LHCN-M2 (cell line): ENCODE measurements at places on chromosomes 6 and 20. TPM values are rescaled to one million over a fixed set of nuclear protein-coding genes. Genes with fewer than 3 reads are reported as not detected.

- no peak for DNase-seq
Observed at GRCh38 chr6:90160013-90160412, 136.6 kb downstream of the BACH2 start.

Gene TMEM244
- 0.52 and 2.2 TPM in 2 replicates for total RNA-seq

Gene BPI
- not detected in 2 replicates for total RNA-seq

Gene TRIM10
- total RNA-seq, result not detected in 2 replicates

Gene SEMG1
- not detected in 2 replicates for total RNA-seq

- DNase-seq, result no peak
Observed at GRCh38 chr20:58497724-58498469, 17.3 kb downstream of the APCDD1L start.

- DNase-seq, result no peak
Observed at GRCh38 chr6:153624528-153624927, 414.5 kb upstream of the OPRM1 start.

- no peak for DNase-seq
Observed at GRCh38 chr6:18023891-18024290, 36.5 kb upstream of the KIF13A start.

GRCh38 chr20:1992359-1993110 is 1.3 kb downstream of the PDYN start:
- DNase-seq, result no peak

DNA sequence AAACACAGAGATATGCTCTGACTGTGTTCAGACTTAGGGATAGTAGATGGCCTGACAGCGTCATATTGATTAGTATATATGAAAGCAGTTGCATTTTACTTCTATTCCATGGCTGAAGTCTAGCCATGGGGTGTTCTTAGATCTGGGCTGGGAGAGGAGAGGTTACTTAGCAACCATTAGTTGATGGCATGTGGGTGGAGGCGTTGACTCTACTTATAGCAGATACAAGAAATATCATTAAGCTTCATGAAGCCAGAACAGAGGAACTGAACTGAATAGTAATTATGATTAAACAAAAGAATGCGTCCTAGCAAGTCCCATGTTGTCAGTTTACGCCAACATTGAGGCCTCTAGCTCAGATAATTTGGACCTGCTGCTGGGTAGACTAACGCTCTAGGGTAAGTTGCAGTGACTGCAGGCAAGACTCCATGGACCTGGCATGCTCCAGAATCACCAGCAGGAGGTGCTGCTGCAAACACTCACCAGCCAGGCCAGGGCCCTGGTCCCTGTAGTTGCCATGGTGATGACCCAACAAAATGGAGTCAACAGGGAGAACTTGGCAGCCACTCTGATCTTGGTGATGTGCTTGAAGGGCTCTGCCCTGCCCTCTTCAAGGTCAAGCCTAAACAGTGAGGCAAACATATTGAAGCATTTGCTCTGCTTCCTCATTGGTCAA is 477.3 kb downstream of the PREX1 start:
- DNase-seq, result peak; percentile 15

Gene SLC32A1
- not detected in 2 replicates for total RNA-seq

Gene RHAG
- total RNA-seq, result not detected in 2 replicates

- peak; percentile 1 for DNase-seq
Observed at GRCh38 chr6:116866281-116866871, 10.7 kb upstream of the RFX6 start.
